ENCODE measurements at places on chromosomes 5 and 9.

GRCh38 chr5:124956471-124957029 lies 210.1 kb upstream of the ZNF608 start:
- DNase-seq, result no peak

GRCh38 chr9:83651558-83651957 lies 28.6 kb downstream of the IDNK start:
- DNase-seq, result no peak

DNA sequence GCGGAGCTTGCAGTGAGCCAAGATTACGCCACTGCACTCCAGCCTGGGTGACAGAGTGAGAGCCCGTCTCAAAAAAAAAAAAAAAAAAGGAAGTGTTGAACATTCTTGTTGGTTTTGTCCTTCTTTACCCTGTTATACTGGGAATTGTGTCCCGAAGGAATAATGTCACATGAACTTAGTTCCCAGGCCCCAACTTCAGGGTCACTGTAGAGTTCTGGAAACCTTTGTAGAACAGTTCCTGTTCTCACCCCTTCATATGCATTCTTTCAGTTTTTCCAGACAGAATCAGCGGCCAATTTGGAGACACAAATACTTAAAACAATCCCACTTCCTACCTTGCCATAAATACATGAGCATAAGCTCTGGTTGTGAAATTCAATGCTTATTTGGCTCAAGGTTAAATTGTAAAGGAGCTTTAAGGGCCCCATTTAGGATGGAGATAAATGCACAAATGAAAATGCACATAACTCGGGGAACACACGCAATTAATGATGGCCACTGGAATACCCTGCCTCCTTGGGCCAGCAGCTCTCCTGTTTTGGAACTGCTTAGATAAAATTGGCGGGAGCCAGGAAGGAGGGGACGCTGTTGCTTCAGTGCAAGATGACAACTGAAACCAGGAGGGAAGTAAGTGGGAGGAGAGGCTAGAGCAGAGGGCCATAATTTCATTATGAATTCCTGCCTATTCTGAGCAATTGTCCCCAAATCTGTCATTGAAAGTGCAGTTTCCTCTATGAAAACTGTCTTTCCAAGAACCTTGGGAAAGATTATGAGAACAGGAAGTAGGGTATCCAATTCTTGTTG lies 153.7 kb downstream of the FGF1 start:
- no peak for DNase-seq

GRCh38 chr9:97980479-97980803 lies 2.7 kb upstream of the ANP32B start:
- no peak for DNase-seq

DNA sequence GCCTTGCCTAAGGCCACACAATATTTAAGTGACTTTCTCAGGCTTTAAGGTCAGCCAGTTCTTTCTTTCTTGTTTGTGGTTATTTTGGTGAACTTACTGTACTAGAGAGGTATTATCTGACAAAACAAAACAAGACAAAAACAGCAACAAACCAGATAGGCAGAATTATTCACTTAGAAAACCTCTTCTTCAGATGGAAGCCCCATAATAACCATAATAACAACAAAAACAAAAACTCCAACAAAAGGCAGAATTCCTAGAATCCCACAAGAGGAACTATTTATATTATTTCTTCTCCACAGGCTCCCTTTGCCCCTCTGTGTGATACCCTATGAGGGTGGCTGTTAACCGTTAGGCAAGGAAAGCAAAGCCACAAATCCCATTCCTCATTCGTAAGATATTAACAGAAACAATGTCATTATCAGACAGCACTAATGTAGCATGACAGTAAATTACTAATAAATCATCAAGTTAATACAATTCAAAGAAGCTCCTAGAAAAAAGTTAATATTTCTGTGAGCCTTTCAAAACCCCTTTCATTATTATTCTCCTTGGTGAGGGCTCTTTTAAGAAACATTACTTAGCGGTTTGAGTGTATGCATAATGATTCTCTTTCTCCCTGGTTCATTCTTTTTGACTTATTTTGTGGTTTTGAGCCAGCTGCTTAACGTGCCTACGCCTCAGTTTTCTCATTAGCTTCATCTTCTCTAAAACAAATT lies 274.9 kb downstream of the EFNA5 start:
- DNase-seq, result no peak

DNA sequence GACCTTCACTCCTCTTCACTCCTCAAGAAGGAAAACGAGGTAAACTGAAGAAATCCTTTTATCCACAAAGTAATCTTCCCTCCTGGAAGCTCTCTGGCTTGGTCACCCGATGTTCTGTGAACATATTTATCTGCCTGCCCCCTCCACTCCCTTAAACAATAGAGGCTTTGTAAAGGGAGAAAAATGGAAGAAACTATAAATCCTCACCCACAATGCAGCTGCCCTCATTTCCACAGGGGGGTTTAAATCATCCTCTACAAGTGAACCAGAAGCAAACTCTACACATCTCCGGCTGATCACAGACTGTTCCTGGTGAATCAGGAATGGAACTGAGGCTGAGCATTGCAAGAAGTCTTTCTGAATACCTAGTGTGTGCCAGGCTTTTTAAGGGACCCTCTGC lies 7.2 kb downstream of the INSYN2B start:
- DNase-seq, result no peak

DNA sequence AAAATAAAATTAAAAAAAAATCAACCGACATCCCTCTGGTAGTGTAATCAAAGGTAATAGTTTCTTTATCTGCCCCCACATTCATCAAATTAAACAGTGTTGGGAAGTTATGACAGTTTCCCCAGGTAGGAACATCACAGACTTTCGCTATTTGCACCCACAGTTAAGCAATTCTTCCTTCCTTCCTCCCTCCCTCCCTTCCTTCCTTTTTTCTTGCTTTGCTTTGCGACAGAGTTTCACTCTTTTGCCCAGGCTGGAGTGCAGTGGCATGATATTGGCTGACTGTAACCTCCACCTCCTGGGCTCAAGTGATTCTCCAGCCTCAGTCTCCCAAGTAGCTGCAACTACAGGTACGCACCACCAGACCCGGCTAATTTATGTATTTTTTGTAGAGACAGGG lies 10.8 kb upstream of the BICD2 start:
- DNase-seq, result no peak

DNA sequence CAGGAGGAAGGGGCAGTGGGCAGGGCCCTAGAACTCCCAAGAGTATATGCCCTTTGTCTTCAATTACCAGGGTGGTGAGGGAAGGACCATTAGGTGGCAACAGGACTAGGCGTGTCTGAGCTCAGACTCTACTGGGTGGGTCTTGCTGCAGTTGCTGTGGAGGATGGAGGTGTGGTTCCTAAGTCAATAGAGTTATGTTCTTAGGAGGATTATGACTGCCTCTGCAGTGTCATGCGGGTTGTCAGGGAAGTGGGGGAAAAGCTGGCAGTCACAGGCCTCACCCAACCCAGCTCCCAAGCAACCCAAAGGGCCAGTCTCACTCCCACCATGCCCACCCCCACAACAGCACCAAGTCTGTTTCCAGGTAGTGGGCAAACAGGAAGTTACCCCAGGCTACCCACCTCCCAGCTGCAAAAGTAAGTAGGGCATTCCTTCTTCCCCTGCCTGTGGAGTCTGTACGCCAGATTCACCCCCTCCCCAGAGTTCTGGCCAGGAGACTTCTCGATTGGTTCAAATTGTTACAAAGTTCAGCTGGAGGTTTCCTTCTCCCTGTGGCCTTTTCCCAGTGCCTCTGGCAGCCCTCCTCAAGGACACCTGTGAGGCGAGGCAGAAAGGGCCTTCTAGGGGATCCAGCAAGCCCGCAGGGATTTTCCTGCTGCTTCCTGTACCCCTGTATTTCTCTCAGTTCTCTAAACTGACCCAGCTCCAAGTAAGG lies 145.3 kb downstream of the HINT1 start:
- DNase-seq, result no peak

- DNase-seq, result no peak
These were observed 11.2 kb downstream of the GTF3C5 start for GRCh38 chr9:133041958-133042357.

- no peak for DNase-seq
These were observed 151.3 kb upstream of the TRPC7 start for GRCh38 chr5:136516637-136517036.

DNA sequence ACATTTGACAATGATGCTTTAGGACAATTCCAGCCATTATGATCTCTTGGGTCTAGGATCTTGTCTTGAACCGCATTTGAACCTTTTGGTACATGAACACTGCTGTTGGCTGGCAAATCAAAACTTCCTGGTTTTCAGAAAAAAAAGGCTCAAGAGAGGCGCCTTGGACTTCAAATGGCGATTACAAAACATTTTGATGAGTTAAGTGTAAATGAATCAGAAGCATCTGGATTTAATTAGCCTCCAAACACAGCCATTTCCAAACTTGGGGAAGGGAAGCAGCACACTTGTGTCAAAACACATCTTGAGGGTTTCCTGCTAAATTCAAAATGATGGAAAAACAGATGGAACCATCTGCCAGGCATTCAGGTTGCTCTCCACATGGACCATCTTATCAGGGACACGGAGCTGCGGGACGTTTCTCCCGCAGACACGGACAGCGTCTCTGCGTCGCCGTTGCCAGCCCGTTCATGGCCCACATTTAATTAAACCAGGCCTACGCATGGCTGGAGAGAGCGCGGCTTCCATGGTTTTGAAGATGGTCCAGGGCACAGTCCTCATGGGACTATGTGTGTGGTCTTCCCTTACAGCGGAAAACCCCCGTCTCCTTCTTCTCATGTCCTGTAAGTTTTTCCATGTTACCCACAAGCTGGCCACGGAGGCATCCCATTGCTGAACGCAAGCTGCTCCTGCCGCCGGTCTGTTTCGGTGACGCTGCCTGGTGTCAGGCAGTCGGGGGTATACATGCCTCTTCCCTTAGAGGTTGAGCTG lies 55.8 kb upstream of the PTCH1 start:
- no peak for DNase-seq

DNA sequence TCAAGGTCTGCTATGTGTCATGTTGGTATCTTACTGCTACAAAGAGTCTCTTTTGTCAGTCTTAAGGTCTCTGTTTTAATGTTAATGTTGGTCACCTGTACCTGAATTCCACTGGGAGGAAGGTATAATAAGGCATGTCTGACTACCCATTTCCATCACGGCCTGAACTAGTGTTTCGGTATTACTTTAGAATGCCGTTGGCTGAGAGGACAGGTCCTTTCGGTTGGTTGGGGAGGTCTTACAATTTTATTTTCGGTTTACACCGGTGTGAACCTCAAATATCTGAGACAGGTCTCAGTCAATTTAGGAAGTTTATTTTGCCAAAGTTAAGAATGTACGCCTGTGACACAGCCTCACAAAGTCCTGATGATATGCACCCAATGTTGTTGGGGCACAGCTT lies 154.9 kb upstream of the ABCA1 start:
- no peak for DNase-seq

- DNase-seq, result no peak
These were observed 37.4 kb upstream of the ZNF608 start for GRCh38 chr5:124783794-124784193.

DNA sequence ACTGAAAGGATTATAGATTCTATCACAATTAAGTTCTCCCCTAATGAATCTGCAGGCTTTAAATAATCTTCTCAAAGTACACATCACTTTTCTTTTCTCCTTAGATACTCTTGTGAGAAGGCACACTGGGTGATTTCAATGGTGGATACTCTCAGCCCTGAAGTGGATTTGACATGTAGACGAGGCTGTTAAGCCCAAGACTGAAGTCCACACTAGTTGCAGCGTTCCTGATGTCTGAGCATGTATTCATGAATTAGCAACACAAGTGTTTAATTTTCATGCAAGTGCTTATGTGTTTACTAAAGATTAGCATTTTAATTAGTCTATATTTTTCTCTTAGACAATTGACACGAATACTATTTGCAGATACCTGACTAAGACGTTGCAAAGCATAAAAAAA lies 218.9 kb downstream of the TMEM161B start:
- DNase-seq, result no peak

DNA sequence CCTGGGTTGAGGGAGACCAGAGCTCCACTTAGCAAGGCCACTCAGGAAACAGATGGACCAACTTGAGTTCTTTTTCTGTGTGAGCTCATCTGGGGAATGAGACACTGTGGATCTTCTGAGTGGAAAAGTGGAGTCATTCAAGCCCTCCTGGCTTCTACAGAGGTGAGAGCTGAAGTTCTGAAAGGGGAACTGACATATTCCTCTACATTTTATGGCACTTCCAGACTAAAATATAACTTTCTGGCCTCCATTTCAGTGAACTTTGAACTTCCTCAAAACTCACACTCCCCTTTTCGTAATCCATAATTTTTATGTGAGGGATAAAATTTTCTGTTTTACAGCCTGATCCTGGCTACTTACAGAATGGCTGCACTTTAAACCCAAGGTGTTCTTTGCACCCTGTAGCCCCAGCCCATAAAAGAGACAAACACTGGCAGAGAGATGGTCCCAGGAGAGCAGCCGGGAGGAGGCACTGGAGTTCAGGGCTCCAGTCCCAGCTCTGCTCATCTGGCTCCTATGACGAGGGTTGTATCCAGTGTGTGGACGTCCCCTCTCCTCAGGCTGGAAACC lies 10.8 kb downstream of the SPAAR start:
- no peak for DNase-seq

DNA sequence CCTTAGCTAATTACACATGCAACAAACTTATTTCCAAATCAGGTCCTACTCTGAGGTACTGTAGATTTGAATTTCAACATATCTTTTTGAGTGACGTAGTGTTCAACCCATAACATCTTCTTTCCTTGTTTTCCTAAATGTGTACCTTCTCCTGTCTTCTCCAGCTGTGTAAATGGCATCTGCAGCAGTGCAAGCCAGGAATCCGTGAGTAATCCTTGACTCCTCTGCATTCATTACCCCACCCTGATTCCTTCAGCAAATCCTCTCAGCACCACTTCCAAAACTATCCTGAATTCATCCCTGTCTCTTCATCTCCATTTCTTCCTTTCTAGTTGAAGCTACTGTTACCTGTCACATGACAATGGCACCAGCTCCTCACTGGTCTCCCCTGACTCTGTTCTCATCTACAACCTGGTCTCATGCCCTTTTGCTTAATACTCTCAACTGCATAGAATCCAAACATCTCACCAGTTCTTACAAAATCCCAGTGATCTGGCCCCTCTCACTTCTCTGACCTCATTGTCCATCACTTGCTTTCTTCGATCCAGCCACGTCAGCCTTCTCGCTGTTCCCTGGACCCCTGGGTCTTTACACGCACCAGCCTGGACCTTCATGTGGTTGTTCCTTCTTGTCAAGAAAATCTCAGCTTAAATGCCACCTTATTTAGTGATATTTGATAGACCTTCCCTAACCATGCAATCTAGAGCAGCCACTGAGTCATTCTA lies 14.6 kb upstream of the TRAF1 start:
- DNase-seq, result no peak

- no peak for DNase-seq
These were observed 47.8 kb downstream of the PRLR start for GRCh38 chr5:35182486-35182885.
